Stimulated activated CD8-positive, alpha-beta memory T cell treated with anti-CD3 and anti-CD28 coated beads, Interleukin-15, amount 100 ng/mL, for 48 hours (primary cell): ENCODE measurements at places on chromosomes 7 and 10.

GRCh38 chr10:96502561-96503282 lies 11.0 kb downstream of the TLL2 start:
- DNase-seq = no peak

DNA sequence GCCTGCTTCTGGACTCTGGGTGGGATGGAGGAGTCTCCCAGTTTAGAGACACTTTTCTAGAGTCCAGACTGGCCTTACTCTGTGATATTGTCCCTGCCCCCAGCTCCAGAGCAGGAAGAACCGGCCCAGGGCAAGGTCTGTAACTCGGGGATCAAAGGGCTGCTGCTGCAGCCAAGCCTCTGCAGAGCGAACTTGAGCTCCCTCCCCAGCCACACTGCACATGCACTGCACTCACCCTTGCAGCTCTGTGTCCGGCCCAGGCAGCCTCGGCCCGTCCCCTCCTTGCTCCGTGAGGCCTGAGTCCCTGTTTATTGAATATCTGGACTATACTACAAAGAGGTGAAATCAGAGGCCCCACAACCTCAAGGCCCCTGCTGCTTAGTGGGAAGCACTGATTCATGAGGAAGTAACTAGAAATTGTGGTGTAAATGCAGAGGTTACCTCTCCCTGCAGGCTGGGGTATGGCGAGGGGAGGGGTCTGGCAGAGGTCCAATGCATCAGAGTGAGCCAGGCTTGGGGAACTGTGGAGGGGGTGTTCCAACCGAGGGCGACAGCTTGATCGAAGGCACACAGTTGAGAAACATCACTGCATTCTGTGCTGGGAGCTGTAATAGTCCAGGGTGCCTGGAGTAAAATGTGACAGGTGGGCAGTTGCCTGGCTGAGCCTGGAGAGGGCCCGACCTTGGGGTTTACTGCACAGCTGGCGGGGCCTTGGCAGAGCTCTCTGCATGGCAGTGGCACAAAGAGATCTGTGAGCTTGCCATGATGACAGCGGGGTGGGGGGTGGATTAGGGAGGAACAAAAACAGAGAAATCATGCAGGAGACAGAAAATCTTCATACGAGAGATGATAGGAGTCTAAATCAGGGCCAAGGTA lies 49.1 kb downstream of the AOC1 start:
- no peak for DNase-seq

GRCh38 chr7:143846692-143847091 lies 55.3 kb downstream of the TCAF1 start:
- DNase-seq = no peak

- no peak for DNase-seq
These were observed 84.3 kb downstream of the ARHGAP22 start for GRCh38 chr10:48520594-48520993.

- DNase-seq = no peak
These were observed 21.4 kb upstream of the PAX2 start for GRCh38 chr10:100723770-100724530.

DNA sequence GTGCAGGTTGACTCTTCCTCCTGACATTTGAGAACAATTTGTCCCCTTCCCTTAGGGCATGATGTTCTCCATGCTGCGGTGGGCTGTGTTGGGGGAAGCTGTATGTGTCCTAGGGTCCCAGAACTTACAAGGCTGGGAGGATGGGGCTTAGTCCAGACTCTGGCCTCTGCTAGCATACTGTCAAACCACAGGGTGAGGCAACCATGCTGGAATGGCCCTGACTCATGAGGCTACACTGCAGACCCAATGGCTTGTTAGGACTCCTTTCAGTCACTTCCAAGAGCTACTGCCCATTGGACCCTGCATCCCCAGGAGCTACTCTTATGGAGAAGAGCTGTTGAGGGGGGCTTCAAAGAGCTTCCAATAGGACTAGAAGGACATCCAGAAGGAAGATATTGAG lies 20.1 kb upstream of the FAM170B start:
- DNase-seq = no peak

- DNase-seq = no peak
These were observed 11.3 kb downstream of the CPA2 start for GRCh38 chr7:130277763-130278643.

GRCh38 chr10:133212853-133213494 lies 17.0 kb upstream of the UTF1 start:
- no peak for DNase-seq

GRCh38 chr7:150447966-150448788 lies 2.3 kb upstream of the GIMAP8 start:
- no peak for DNase-seq
